Vagina (tissue), 2 donors: ENCODE measurements at places on chromosomes 13 and 19.

DNA sequence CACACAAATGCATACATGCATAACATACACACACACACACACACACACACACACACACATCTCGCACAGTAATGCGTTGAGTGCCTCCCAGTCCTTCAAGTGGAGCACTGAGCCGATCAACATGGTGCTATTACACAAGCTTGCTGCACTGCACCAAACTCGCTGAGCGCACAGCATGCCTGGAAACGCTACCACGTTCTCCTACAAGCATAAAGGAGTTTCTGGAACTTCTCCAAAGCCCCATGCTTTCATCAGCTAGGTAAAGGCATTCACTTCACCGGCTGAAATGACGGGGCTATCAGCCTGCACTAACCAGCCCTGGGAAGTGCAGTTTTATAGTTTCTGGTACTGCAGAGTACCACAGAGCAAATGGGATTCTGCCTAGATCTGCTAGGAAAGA is 92.7 kb downstream of the FGF14 start:
- DNase-seq = no peak

DNA sequence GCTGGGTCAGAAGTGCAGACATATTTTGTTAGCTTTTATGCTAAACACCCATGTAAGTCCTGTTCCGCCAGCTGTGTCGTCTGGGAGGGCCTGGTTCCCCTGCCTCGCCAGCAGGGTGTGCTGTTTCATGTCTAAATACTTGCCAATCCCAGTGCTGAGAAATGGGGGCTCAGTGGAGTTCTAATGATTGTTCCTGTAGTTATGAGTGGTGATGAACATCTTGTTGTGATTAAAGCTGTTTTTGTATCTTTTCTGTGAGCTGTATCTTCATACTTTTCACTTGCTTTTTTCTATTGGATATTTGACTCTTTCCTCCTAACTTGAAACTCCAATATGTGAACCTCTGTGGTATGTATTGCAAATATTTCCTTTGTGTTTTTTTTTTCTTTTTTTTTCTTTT is 32.7 kb downstream of the KDM4B start:
- DNase-seq = no peak

- no peak for DNase-seq
Observed at GRCh38 chr13:76992548-76993001, 694 bp downstream of the CLN5 start.

DNA sequence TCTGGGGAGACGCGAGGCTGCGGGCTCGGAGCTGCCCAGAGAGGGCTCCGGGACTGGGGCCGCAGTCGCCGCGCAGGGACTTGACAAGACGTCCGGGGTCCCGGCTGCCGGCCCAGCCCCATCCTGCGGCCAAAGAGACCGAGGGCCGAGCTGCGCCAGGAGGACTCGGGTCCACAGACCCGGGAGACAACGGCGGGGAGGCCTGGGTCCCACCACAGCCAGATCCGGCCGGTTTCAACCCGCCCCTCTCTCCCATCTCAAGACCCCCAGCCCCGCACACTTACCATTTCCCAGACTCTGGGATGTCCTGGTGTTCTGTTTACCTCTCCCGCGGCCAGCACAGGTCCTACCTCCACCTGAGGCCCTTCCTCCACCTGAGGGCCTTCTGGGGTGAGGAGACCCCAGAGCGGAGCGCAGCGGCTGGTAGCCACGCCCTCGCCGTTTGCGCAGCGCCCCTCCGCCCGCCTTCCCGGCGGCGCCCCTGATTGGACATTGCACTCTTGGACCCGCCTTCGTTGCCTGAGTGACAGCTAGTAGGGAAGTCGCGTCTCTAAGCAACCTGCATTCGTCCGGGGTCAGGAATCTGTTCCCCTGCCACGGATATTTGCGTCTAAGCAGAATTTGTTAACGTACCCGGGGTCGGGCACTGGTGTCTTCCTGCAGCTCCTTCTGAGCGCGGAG is at the start of gene ZNF709:
Gene ZNF709, minus strand, starts transcription at position 446 of the 681 bp plus-strand sequence. Its CDS starts 159 bp downstream, at position 287.
- peak; percentile 90 for DNase-seq

GRCh38 chr19:18415178-18415867 is 3.9 kb upstream of the SSBP4 start:
- no peak for DNase-seq

GRCh38 chr13:76271728-76272232 is 614.4 kb downstream of the KCTD12 start:
- DNase-seq = no peak

DNA sequence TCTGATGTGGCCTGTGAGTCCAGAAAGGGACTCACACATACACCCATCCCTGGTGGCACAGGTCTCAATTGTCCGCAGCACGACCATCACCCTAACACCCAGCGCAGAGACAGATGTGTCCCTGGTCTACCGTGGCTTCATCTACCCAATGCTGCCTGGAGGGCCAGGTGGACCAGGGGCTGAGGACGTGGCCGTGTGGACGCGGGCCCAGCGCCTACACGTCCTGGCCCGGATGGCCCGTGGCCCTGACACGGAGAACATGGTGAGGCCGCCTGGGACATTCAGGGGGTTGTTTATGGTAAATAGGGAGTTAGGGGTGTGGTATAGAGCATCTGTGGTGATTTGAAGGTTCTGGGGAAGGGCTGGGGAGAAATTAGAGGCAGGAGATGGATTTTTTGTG is 22.8 kb downstream of the MEGF8 start:
- no peak for DNase-seq

DNA sequence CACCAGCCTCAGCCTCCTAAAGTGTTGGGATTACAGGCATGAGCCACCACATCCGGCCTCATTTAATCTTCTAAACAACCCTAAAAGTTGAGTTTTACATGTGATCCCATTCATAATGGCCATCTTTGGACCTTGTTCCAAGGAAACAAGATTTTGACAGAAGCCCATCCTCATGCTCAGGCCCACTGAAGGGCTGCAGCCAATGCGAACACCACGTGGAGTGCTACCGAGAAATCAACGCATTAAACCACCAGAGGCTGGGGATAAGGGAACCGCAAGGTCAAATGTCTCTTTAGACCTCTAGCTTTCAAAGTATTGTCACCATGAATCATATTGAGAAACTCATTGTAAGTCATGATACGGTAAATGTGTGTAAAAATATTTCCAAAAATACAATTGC is 49.4 kb upstream of the DOCK9 start:
- no peak for DNase-seq

DNA sequence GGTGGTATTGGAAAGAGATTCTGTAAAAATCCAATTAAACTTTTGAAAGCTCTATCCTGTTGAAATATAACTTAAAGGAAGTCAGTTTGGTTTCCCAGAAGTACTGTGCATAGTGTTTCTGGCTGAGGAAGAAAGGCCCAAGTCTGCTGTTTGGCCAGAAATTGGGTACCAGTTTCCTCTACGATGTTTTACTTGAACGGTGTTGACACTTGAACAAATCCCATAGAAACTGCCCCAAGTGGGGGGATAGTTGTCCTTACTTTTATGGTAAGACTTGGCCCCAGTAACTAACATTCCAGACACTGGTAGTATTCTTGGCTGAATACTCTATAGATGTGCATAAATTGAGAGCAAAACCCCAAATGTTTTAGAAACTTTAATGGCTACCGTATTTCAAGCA is 14.2 kb downstream of the KLF5 start:
- no peak for DNase-seq

DNA sequence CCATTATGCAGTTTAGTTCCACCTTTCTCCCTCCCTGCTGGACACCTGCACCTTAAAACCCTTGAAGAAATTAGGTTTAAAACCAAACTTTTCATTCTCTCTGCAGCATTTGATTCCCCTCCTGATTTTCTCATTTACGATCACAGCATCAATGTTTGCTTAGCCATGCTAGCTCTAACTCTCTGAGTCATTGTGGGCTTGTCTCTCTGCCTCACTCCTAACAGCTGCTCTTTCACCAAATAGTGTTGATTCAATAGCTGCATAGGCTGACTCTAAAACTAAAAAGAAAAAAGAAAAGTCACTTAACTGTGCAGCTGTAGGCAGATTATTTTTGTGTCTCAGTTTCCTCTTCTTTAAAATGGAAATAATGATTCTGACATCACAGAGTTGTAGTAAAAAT is 1124.9 kb downstream of the DIAPH3 start:
- DNase-seq = no peak

- DNase-seq = no peak
Observed at GRCh38 chr13:45179428-45179827, 21.4 kb downstream of the KCTD4 start.

- no peak for DNase-seq
Observed at GRCh38 chr19:46000491-46001246, 5.4 kb downstream of the CCDC61 start.

DNA sequence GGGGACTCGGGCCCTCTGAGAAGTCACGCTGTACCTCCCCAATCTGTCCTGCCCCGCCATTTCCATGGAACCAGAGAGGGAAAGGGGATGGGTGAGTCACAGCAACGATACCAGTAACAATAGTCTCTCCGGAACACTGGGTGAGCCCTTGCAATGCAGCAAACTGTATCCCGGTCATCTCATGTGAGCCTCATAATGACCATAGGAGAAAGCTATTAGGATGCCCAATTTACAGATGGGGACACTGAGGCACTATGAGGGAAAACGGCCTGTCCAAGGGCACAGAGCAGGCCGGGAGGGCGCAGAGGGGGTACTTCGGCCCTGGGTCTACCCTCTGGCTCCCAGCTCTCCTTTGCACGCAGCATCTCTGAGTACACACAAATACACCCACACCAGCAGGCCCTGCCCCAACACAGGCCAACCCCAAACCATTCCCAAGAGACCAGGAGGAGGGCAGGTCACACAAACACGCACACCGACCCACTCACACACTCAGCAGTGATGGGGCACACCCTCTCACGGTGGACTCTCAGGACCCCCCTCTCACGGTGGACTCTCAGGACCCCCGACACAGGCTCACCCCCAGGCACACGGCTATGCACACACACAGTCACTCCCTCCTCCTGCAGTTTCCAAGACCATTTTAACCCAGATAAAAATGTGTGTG is 18.2 kb downstream of the LRRC4B start:
- DNase-seq = no peak

- no peak for DNase-seq
Observed at GRCh38 chr19:4503132-4503824, 15.0 kb downstream of the PLIN4 start.

- no peak for DNase-seq
Observed at GRCh38 chr13:47726394-47726793, 274.7 kb downstream of the SUCLA2 start.

- no peak for DNase-seq
Observed at GRCh38 chr13:51623473-51623872, 39.2 kb downstream of the WDFY2 start.
